Midbrain (tissue), 1 donor: ENCODE measurements at places on chromosomes 6 and 20.

- no peak for DNase-seq
These were observed 118.2 kb upstream of the GJE1 start for GRCh38 chr6:142014515-142014914.

GRCh38 chr20:57795342-57795697 lies 85.5 kb upstream of the PMEPA1 start:
- DNase-seq: no peak

DNA sequence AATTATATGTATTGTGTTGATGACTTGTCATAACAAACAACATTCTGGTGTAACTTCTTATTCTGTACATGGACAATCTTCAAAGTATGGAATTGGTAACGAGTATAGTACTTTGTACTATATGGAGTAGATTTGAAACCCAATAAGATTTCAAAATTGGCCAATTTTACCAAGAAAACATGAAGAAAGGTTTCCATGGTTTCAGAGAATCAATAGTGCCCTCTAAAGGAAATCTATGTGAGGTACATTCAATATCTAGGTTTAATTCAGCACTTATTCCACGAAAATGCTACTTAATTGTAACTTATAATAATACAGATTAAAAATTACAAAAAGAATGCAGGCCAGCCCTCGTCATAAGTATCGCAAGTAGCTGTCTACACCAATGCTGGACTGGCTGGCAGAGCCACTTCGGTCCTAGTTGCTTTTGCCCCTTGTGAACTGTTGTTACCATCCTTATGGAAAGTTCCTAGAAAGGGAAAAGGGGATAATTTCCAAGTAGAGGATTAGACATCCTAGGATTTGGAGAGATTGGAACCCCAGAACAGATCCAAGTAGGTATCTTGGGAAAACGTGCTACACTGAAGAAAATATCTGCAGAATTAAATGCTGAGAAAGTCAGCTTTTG lies 70.9 kb downstream of the LCA5 start:
- DNase-seq: peak; percentile 53

DNA sequence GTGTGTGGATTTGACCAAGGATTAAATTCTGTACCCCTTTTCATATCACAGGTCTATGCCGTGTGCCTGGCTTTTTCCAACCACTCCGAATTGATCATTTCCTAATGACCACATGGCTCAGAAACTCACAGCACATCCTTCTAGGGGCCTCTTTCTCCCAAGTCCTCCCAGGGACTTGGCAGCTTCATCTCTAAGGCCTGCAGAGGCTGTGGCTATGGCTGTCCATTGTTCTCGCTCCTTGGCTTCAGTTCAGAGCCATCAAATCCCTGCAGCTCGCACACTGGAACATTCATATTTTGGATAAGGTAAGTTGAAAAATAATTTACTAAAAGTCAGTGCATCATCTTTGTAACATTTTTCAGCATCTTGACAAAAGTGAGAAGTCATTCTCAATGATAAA lies 497.2 kb upstream of the CDH4 start:
- DNase-seq: no peak

- no peak for DNase-seq
These were observed 138.0 kb upstream of the ARID1B start for GRCh38 chr6:156639009-156639721.

GRCh38 chr20:32960222-32960518 lies 44.1 kb downstream of the SUN5 start:
- DNase-seq: no peak

DNA sequence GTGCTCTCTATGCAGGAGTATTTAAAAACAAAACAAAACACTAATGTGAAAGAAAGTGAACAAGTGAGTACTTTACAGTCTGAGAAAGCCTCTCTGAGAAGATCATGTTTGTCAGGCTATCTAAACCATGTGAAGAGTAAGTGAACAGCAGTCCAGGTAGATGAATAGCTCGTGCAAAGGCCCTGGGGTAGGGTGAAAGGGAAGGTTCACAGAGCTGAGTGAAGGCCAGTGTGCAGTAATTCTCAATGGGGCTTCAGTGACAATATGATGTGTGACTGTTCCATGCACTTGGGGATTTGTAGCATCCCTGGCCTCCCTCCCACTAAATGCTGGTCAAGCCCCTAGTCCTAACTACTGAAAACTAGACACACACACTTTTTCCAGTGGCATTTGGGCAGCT lies 488.9 kb upstream of the JARID2 start:
- no peak for DNase-seq
